Hematopoietic multipotent progenitor cell treated with erythropoietin and hydrocortisone succinate and interleukin-3 and kit ligand, for 15 days (in vitro differentiated cells): ENCODE measurements at places on chromosomes 13 and 19.
A peak's percentile ranks its signal among the peaks of the same experiment; 100 is the strongest.

DNA sequence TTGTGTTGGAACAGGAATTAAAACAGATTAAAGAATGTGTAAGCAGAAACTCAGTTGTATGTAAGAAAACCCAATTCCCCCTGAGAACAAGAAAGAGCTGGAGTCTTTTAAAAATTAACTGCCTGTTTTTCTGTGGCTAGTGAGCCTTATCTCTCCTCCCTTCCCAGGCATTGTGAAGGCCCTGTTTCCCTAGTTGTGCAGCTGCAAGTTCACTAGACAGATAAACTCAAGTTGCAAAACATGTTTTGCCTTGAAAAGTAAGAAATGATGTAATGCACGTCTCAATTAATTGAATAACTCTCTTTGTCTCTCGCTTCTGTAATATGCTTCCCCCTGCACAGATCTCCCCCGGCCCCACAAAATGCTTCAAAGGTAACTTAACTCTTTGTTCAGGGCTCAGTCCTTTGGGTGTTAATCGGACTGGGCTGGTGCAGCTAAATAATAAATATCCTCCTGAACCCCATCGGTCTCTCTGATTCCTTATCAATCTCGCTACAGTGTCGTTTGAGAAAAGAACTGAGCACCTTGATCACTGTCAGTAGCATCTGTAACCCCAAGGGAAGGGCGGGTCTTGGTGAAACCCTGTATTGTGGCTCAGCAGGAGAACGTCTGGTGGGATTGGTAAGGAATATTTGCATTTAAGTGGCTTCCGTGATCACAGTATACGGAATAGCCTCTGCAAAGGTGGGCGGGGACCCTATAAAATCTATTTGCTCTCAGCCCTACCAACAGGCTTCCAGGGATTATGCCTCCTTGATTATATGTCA lies 1.6 kb upstream of the ZNF556 start:
- no peak for DNase-seq

- peak; percentile 40 for DNase-seq
Observed at GRCh38 chr13:113207890-113208420, 514 bp downstream of the PCID2 start.

GRCh38 chr13:77860507-77860981 lies 58.1 kb downstream of the EDNRB start:
- DNase-seq, result no peak

DNA sequence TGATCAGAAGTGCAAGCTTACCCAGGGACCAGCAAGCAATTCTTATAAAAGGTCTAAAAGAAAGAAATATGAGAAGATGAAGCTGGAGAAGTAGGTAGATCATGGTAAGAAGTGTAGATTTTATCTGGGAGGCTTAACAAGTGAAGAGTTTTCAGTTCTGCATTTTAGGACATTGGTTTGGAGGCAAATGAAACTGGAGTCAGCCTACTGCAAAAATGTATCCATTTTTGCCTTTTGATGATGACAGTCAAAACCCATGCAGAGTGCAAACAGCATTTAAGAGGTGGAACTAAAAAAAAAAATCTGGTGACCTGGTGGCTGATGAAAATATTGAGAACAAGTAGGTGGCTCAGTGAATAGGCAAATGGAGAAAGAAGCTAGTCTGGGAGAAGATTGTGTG lies 216.9 kb downstream of the DNAJC15 start:
- DNase-seq, result no peak

DNA sequence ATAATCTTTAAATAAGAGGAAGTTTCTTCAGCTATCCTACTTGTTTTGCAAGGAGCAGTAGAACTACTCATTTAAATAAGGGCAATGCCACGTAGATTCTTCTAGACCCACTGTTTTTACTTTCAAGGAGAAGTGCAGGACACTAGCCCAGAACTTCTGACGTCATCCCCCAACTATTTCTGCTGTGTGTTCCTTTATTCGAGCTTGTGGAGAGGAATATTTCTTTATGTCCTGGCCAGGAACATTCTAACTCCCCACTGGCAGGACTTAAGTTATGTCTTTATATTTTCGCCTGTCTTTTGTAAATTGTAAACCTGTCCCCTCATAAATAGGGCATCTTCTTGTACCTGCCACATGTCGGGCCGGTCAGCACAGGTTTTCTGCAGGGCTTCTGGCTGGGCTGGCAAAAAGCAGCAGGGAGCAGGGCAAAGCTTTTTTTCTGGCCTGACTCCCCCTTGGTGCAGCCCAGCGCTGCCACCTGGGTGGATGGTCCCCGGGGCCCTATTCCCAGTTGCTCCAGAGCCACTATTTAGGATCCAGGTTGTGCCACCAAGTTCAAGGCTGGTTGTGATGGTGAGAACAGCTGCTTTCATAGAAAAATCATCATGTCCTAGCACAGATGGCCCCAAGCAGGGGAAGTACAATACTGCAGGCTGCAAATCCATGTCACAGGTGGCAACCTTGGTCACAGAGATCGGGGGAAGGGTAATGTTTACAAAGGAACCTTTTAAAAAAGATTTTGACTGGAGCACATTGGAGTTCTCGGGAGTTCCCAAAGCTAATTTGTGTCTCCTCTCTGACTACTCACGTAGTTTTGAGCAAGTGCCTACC lies 1.8 kb downstream of the MBNL2 start:
- DNase-seq, result peak; percentile 72

GRCh38 chr13:71632721-71633120 lies 234.3 kb downstream of the DACH1 start:
- DNase-seq, result no peak
